Stimulated activated CD8-positive, alpha-beta memory T cell treated with anti-CD3 and anti-CD28 coated beads, Interleukin-7, amount 100 ng/mL, for 1 hour (primary cell): ENCODE measurements at places on chromosomes 4 and X.

DNA sequence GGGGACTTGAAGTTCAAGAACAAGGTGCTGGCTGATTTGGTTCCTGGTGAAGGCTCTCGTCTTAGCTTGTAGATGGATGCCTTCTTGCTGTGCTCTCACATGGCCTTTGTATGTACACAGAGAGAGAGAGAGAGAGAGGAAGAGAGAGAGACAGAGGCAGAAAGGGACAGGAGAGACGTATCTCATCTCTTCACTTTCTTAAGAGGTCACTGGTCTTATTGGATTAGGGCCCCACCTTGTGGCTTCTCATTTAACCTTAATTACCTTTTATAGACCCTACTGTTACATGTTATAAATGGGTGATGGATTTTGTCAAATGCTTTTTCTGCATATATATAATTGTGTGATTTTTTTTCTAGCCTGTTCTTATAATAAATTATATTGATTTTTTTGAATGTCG is 1444.2 kb downstream of the ADGRL3 start:
- no peak for DNase-seq

- DNase-seq, result no peak
Observed at GRCh38 chrX:105063743-105064142, 156.8 kb downstream of the TEX13A start.

DNA sequence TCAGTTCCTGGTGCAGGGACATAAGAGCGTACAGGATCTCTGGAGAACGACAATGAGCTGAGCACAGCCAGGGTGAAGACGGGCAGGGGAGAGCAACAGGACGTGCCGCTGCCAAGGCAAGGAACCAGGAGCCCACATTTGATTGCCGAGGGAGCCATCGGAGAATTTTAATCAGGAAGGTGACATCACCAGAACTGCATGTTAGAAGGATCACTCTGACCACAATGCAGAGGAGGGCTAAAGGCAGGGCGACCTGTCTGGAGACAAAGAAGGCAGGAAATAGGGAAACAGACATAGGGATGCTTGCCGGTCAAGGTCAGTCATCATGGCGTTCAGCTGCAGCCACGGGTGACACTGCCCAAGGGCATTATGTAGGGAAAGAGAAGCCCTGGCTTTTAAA is 81.4 kb downstream of the RBM47 start:
- DNase-seq, result no peak

DNA sequence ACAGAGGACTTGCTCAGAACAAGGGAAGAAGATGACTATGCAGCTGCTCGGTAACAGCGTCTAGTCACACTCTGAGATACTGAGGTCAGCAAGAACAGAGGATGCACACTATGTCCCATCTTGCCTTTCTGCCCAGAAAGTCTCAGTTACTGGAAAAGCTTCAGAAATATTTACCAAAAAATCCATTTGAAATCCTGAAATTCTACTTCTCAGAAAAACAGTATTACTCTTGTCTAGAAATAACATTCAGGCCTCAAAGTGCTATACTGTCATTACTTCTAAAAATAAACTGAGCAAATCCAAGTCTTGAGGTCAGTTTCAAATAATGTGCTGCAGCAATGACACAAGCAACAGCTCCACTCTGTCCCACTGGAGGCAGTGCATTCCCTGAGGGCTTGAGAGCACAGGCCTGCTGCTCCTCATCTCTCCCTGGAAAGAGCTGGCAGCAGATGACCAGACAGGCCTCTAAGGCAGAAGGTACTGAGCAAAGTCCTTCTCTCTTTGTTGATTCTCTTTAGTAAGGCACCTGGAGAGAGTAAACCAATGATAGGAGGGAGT is 76.9 kb downstream of the CAMK2D start:
- DNase-seq, result no peak

DNA sequence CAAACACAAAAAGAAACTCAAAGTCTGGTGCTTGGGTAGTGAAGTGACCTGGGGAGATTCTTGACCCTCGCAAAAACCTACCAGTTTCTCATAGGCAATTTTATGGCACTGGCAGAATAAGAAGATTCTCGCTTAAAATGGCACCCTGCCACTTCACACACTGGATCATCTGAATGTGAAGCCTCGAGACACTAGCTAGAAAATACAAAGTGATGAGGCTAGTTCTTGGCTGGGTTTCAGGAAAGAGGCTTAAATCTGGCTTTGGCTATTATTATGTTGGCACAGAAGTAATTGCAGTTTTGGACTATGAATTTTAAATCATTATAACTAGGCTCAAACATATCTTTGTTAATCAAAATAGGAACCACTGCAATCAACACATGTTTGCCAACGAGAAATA is 634.7 kb upstream of the BOD1L1 start:
- DNase-seq, result no peak

GRCh38 chr4:159060161-159060560 is 42.7 kb upstream of the RAPGEF2 start:
- no peak for DNase-seq

DNA sequence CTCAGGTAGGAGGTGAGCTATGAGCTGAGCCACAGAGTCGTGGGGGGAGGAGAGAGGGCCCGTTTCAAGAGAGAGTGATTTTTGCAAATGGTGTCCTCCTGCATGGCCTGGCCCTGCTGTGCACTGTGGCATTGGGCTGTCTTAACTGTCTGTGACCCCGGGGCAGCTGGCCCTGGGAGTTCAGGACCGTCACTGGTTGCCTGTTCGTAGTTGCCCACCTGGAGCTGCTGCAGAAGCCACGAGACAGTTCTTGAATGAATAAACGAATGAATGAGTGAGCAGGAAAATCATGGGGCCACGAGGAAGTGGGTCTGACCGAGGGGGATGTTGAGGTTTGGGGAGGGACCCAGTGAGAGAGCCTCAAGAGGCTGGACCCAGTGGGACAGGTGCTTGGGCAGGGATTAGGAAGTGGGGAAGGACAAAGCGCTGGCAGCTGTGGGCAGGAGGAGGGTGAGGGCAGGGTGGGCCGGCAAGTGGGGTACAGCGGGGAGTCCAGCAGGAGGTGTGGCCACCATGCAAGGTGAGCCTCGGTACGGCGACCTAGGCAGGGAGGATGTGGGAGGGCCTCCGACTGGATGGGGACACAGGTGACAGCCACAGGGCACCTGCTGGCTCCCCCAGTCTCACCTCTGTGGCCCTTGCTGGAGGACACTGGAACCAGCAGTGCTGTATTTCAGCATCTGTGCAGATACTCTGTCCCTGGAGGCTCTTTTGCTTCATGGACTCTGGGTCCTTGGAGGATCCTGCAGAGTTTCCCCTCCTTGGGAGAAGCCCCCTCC is 10.2 kb downstream of the RGS12 start:
- no peak for DNase-seq

- no peak for DNase-seq
Observed at GRCh38 chr4:154620111-154620510, 7.7 kb upstream of the FGG start.

DNA sequence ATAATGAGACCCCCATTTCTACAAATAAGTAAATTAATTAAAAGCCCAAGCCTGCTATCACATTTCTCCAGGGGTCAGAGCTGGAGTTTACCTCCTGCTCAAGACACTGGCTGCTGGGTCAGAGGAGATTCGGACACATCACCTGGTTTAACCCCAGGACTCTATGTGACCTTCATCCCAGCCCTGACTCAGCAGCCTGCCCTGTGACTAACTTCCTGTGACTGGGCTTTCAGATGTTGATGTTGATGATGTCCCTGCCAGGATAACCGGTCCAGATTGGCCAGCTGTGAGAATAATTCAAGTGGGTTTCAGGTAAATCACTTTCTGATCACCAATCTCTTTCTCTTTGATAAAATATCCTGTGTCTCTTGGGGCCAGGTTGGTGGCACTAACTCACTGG is 102.4 kb upstream of the MAML3 start:
- DNase-seq, result no peak

DNA sequence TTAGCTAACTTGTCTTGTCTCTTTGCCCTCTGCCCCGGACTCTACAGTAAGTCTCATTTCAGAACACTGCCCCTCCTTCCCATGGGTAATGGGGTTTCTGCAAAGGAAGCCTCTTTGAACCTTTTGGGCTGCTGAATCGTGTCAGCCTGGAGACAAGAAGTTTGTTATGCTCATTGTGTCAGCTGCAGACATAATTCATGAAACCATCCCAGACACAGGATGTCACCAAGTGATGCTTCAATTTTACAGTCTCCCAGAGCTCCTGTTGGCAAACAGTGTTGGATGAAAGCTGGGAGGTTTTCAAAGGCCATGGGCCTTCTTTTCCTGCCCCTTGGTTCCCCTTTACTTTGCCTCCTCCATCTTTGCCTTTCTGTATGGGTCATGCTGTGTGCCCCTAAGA is 223.1 kb upstream of the TAPT1 start:
- DNase-seq, result no peak

- no peak for DNase-seq
Observed at GRCh38 chr4:8403976-8404375, 36.5 kb downstream of the ACOX3 start.

DNA sequence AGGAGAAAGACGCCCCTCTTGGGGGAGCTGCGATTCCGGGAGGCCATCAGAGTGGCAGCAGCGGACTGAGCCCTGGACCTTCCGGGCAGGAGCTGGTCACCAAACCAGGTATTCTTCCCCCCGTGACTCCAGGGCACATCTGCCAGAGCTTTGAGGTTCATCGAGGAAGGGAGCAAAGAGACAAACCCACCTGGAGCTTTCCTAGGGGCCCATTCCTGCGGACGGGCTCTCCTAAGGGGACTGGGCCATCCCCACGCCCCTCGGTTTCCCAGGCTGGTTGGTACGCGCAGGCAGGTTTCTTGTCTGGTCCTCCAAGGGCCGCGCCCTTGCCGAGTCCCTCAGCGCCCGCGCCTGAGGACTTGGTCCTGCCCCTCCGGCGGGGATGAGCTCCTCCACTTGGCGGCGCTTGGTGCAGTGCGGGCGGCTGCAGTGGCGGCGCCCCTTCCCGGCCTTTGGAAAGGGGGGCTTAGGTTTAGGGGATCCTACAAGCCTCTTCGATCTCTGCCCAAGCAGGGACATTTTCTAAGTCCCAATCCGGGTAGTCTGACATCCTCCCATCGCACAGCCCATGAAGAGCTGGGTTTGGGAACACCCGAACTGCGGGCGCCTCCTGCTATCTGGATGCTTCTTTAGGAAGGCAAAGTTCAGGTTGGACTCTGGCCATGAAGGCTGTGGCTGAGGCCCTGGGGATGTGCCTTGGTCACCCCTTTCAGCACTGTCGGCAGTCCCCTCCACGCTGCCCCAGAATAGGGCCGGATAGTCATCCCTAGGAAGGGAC is 538 bp downstream of the STBD1 start:
- no peak for DNase-seq

DNA sequence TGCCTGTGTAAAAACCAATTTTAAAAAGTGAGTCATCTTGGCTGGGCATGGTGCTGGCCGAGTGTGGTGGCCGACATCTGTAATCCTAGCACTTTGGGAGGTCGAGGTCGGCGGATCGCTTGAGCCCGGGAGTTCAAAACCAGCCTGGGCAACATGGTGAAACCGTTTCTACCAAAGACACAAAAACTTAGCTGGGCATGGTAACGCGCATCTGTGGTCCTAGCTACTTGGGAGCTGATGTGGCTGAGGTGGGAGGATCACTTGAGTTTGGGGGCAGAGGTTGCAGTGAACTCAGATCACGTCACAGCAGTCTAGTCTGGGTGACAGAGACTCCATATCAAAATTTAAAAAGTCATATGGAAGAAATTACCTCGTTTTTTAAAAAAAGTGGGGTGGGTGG is 7.6 kb downstream of the RLIM start:
- DNase-seq, result no peak

DNA sequence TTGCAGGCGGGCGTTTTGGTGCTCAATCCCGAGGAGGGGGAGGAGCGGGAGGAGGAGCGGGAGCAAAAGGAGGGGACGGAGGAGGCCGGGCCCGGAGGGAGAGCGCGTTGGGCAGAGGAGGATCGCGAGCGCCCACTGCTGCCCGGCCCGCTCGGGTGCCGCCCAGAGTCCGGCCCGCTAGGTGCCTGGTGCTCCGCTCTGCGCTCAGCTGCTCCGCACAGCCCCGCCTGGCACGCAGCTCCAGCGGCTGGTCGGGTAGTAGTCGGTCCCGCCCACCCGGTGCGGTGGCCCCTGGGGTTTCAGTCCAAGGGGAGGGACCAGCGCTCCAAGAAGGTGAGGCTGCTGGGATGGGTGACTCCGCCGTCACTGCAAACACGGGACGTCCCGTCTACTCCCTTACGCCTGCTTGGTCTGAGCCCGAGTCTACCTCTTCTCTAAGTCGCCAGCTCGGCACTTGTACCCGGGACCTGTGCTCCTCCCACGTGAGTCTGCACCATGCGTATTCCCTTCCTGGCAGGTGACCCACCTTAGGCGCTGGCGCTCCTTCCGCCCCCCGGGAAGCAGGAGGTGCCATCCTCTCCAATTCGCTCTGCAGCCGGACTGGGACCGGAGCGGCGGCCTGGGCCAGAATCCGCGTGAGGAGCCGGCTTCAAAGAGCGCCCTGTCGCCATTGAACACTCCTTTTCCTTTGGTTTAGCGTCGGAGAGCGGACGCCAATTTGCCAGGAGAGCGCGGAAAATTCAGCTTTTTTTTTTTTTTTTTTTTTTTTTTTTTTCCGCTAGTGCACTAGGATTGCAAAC is 405 bp upstream of the HS3ST1 start:
- DNase-seq, result no peak

GRCh38 chr4:177225605-177226004 is 84.1 kb upstream of the NEIL3 start:
- DNase-seq, result no peak

- no peak for DNase-seq
Observed at GRCh38 chrX:16172391-16172790, 5.1 kb downstream of the MAGEB17 start.

DNA sequence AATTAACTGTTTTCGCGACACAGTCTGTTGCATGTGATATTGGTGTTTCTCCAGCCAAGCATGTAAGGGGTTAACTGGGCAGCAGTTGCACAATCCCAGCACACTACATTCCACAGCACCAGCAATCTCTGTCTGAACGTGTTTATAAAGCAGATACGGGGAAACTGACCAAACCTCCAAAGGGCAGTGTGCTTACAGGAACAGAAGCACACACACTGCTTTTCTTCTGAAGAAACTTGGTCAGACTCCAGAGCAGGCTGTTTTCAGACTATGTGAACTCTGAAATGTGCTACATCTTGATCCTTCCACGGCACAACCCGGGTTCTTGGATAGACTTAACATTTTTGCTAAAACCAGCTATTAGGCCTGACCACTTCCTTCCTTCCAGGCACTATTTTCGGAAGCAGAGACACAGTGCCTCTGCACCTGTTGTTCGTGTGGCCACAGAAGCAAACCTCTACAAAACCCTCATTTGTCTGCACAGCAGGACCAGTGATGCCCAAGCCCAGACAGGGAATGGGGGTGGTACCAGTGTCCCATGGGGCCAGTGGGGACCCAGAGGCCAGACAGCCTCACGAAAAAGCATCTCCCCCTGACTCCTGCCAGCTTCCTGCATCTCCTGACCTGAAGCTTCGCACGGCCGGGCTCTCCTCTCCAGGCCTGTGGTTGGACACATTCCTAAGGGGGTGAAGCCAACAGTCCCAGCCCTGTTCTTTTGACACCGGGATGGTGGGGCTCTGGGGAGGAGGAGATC is 90.1 kb downstream of the IRF2 start:
- no peak for DNase-seq
